ENCODE measurements at places on chromosomes 3 and 15. TPM values are rescaled to one million over a fixed set of nuclear protein-coding genes. Genes with fewer than 3 reads are reported as not detected.

- DNase-seq, result peak; percentile 33
These were observed at the start of gene RBPMS2 for GRCh38 chr15:64775551-64776401. Gene RBPMS2 (minus strand): TSS chr15:64775589. CDS start chr15:64775319, 270 bp downstream.

GRCh38 chr3:18010001-18010400, 267.6 kb upstream of the TBC1D5 start:
- DNase-seq, result no peak

GRCh38 chr15:75531041-75531450, 48.1 kb downstream of the PTPN9 start:
- DNase-seq, result no peak

GRCh38 chr3:182729903-182730674, 63.2 kb upstream of the ATP11B start:
- no peak for DNase-seq

Gene DOCK3
- not detected for total RNA-seq

- DNase-seq, result no peak
These were observed 131.2 kb downstream of the CD47 start for GRCh38 chr3:107959550-107960154.

GRCh38 chr15:101539492-101539891, 50.0 kb upstream of the PCSK6 start:
- DNase-seq, result no peak

- no peak for DNase-seq
These were observed 252.5 kb upstream of the TGFBR2 start for GRCh38 chr3:30353711-30354467.

- DNase-seq, result peak; percentile 98
These were observed at the start of gene RAD51 for GRCh38 chr15:40694688-40695468. Gene RAD51 (plus strand): TSS chr15:40695174. CDS start chr15:40698759, 3,585 bp downstream.

DNA sequence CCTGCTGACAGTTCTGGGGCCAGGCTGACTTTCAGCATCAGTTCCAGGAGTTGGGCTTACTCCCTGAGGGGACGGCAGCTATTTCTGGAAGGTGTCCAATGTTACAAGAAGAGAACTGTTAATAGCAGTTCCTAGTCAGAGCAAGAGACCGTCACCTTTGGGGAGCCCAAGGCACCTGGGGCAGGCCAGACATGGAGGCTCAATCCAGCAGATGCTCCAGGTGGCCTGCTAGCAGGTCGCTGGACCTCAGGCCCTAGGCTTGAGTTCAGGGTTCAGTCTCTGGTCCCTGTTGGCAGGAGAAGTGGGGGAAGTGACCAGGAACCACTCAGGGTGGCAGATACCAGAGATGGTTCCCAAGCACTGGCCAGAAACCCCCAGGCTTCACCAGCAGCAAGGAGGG, 25.9 kb downstream of the C3orf20 start:
- DNase-seq, result no peak
